Stimulated activated CD8-positive, alpha-beta memory T cell treated with anti-CD3 and anti-CD28 coated beads, Interleukin-12 subunit alpha, Interleukin-12 subunit beta, amount 100 ng/mL, for 1 hour (primary cell): ENCODE measurements at places on chromosomes 3 and 15.

DNA sequence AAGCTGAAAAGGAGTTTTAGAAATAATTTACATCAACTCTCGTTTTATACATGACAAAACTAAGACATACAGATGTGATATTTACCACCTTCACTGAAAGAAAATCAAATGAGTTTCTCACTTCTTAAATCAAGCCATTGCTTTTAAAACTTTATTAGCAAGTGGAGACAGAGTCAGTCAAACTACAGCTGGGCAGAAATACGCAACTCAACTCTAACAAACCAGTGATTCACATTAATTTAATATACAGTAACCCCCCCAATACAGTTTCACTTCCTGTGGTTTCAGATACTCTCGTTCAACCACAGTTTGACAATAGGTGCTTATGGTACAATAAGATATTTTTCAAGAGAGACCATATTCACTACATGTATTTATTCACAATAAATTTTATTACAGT, 477.1 kb downstream of the MAGI1 start:
- no peak for DNase-seq

DNA sequence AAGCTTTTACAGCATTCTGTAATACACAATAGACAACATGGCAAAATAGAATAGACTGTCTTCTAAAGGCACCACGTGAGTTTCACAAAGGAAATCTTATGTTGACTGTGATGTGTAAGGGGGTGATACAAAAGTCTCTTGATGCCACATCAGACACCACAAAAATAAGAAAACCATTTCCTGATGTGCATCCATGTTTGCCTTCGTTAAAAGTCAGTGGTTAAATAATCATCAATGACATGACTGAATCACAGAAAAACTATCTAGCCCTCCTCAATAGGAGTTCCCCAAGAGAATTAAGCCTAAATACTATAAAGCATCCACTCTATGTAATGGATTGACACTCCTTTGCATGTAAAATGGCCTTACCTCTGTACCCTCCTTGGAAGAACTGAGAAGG, 198.6 kb upstream of the SLC2A2 start:
- no peak for DNase-seq

DNA sequence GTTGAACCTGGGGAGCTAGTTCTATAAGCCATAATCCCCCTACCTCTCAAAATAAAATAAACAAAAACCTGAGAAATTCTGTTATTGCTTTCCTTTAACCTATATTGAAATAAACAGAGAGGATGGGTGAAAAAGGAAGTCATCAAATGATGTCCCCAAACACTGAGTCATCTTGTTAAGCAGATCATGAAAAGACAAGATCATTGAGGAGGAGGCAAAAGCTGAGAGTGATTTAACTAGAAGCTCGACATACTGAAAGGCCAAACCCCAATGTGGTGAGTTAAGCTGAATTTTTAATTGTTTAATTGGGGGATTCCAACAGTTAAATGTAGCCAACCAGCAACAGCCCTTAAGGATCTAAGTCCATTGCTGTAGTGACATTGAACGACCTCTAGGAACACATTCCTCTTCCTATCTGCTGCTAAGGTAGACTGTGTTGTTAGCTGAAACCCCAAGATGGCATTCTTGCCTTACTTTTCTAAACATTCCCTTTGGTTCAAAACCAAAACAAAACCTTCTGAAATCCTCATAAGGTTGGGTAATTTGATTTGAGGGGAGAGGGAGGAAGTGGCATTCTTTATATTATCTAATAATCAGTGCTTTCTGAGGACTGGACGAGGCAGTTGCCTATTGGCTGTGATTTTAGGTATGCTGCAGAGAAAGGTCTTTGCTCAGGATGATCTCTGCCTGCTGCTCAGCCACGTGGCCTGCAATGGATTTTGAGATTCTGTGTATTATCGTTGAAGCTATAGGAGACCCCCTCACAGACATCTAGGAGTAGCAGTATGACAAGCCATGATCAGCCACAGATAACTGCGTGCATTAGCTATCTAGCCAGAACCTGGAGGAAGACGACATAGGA, 62.7 kb upstream of the BNIP2 start:
- no peak for DNase-seq

- DNase-seq, result no peak
Observed at GRCh38 chr15:51731549-51732267, 5.7 kb downstream of the LYSMD2 start.

DNA sequence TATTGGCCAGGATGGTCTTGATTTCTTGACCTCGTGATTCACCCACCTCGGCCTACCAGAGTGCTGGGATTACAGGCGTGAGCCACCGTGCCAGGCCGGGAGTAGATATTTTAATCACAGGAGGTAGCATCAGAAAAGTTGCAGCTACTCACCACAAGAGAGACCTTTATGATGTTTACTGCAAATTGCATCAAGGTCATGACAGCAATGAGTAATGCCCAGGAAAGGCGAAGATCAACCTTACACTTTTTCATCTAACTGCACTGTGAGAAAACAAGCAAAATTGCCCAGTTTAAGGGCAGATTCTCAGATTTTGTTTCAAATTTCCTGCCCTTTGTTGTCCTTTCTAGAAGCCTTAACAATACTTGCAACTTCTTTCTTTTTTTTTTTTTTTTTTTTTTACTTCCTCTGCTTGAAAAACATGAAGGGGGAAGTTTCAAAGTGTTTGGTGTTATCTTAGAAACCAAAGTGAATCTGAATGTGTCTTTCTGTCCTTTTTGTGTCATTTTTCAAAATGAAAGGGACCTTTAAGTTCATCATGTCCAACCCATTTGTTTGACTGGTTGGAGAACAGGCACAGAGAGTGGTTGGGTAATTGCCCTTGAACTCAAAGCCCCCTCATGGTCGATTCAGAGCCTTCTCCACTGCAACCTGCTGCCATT, 25.0 kb downstream of the TGFBR2 start:
- DNase-seq, result no peak

DNA sequence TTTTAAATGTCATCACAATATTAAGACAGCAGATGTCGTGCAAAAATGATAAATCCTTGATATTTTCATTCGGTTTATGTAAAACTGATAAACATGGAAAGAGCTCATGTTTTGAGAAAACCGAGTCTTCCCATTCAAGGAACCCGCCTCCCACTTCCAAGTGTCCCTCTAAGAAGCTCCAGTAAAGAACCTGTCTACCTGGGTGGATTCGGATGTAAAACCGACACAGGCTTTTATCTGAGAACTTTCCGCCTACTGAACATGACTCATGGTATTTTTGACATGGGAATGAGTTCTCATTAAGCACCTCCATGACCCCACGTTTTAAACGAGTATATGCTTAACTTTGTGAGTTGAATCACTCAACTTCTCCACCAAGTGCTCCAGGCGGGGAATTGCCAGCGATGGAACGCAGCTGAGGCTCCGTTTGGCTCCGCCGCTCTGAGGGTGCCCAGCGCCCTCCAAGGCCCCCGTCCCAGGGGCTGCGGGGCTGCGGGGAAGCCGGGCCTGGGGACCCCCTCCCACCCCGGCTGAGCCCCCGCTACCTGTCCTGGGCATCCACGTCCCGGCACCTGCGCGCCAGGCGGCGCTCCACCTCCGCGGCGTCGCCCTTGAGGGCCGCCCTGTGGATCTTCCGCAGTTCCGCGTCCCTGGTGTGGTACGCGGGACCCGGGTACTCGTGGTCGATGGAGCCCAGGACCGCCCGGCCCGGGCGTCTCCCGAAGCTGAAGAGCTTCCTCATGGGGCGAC, 119.9 kb downstream of the LMLN start:
- peak; percentile 3 for DNase-seq

GRCh38 chr3:153274561-153274960, 112.5 kb downstream of the RAP2B start:
- no peak for DNase-seq

DNA sequence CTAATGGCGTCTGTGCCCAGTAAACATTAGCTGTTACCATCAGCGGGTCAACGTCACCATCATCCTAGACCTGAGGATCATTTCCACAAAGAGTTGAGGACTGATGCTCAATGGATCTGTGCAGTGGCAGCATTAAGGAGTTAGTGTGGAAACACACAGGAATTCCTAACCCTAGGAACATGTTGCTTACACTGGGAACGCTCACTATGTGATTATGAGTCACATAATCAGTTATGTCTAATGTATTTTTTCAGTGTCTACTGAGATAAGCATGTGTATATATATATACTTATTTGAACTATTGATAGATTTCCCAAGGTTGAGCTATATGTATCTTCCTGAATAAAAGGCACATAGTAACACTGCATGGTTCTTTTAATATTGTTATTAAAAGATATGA, 19.0 kb downstream of the ARNT2 start:
- no peak for DNase-seq

GRCh38 chr3:153458881-153459280, 296.9 kb downstream of the RAP2B start:
- no peak for DNase-seq

DNA sequence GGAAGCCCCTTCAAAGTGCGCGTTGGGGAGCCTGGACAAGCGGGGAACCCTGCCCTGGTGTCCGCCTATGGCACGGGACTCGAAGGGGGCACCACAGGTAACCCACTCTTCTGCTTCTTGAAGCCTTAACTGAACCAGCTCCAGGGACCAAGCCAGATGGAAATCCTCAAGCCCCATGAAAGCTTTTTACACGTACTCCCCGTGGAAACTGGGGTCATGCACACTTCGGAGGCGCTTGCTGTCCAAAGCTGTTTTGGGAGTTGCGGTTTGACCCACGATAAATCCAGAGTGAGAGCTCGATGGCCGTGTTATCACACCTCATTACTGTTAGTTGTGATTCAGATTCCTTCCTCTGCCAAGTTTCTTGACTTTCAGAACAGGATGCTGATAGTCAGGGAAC, 47.5 kb downstream of the DNASE1L3 start:
- no peak for DNase-seq

DNA sequence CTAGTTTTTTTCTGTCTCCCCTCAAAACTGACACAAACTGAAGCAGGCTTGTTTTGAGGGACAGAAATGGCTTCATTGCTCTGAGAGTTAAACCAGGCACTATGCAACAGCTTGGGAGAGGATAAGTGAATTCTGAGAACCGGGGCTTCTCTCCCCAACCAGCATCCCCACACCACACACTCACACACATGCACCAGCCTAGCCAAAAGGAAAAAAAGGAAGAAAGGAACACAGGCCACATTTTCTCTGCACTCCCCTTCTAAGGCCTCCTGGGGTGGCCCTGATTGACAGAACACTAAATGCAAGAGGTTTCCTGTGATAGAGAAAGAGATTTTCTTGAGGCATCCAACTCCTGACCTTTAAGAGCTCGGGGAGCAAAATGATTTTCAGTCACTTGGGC, 177.5 kb downstream of the TLE3 start:
- DNase-seq, result no peak

GRCh38 chr15:87752250-87752951, 504.1 kb downstream of the NTRK3 start:
- no peak for DNase-seq

- DNase-seq, result no peak
Observed at GRCh38 chr15:90665288-90666134, 51.6 kb upstream of the BLM start.
